ENCODE measurements at places on chromosomes 4 and X.

DNA sequence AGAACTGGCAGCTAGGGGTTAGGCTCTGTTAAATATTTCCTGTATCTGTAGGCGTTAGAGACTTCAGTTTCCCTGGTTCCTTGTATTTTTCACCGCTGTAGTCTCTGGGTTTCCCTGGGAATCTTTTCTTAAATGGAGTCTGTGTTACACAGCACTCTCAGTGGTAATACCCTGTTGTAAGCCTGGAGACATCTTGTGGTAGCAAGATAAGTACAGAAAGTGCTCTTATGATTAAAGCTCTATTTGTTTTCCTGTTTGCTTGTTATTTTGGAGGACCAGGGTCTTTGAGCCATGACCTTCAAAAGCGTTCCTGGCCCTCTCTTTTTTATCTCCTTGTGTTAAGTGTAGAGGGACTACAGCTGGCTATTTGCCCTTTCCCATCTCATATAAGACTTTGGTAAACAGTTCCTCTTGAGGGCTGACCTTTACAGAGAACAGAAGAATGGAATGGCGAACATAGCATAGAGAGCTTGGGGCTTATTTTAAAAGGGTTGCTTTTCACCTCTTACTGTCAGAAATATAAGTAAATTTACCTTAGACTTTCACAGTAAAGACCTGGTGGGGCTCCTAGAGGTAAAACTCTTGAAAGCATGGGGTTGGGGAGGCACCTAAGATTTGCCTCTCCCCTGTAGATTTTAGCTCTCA, 782.5 kb downstream of the FAT4 start:
- H3K36me3 ChIP-seq, result no peaks in the 10 kb centered on the region
- no peaks in the 10 kb centered on the region for H3K4me1 ChIP-seq
- no peak overlapping the region for H3K4me3 ChIP-seq
- H3K27me3 ChIP-seq, result no peaks in the 10 kb centered on the region

- H3K4me1 ChIP-seq, result no peaks in the 10 kb centered on the region
- no peaks in the 10 kb centered on the region for H3K36me3 ChIP-seq
- H3K4me3 ChIP-seq, result no peak overlapping the region
- H3K27ac ChIP-seq, result no peak overlapping the region
- no peak for DNase-seq
- no peaks in the 10 kb centered on the region for H3K27me3 ChIP-seq
Observed at GRCh38 chr4:76060506-76060905, 14.0 kb upstream of the ART3 start.

DNA sequence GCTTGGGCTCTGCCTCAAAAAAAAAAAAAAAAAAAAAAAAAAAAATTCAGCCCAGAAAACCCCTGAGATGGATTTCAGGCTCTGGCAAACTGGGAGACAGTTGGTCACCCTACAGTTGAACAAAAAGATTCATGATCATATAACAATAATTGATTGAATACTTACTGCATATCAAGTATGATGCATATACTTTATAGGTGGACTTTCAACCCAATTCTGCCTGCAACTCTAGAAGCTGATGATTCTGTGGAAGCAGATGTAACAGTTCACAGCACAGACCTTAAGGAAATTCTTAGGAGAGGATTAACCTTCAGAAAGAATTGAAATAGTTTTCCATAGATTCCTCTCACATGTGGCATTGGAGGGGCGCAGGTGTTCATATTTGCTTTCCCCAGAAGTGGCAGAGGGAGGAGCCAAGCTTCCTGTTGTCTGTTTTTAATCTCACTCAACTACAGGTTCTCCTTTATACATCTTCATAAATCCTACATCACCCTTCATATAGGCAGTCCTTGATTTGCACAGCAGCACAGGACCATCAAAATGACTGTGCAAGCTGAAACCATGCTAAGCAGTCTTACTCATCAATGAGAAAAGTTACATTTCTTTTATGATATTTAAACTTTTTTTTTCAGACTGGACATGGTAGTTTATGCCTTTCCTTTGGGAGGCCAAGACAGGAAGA, 149.4 kb upstream of the KLF3 start:
- H3K36me3 ChIP-seq, result no peaks in the 10 kb centered on the region
- H3K27ac ChIP-seq, result no peak overlapping the region
- no peaks in the 10 kb centered on the region for H3K27me3 ChIP-seq
- H3K4me3 ChIP-seq, result no peak overlapping the region
- DNase-seq, result no peak

GRCh38 chr4:169150806-169151205, 120.0 kb downstream of the SH3RF1 start:
- no peak overlapping the region for H3K4me3 ChIP-seq
- peaks cover 12% of the 10 kb centered on the region for H3K36me3 ChIP-seq
- peaks cover 21% of the 10 kb centered on the region for H3K4me1 ChIP-seq

- no peaks in the 10 kb centered on the region for H3K27me3 ChIP-seq
- H3K36me3 ChIP-seq, result no peaks in the 10 kb centered on the region
- no peak overlapping the region for H3K4me3 ChIP-seq
- DNase-seq, result no peak
Observed at GRCh38 chr4:151418856-151419255, 9.9 kb downstream of the FHIP1A start.

GRCh38 chr4:54229631-54230483, 764 bp downstream of the PDGFRA start:
- H3K27ac ChIP-seq, result peak overlapping the region; percentile 88
- no peaks in the 10 kb centered on the region for H3K36me3 ChIP-seq
- H3K4me3 ChIP-seq, result peak overlapping the region; percentile 60
- peaks cover 46% of the 10 kb centered on the region for H3K4me1 ChIP-seq

GRCh38 chrX:405149-405548, 18.4 kb upstream of the PPP2R3B start:
- H3K27ac ChIP-seq, result no peak overlapping the region
- H3K4me3 ChIP-seq, result no peak overlapping the region
- no peak for DNase-seq
- H3K36me3 ChIP-seq, result no peaks in the 10 kb centered on the region
- no peaks in the 10 kb centered on the region for H3K4me1 ChIP-seq

DNA sequence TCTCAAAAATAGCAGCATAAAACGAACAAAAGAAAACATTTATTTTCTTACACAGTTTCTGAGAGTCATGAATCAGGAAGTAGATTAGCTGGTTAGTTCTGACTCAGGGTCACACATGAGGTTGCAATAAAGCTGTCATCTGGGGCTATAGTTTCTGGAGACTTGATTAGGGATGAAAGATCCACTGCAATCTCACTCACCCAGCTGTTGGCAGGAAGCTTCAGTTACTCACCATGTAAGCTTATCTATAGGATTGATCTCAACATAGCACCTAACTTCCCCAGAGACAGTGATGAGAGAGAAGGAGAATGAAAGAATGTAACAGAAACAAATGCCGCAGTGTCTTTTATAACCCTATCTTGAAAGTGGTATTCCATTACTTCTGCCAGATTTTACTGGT, 435.5 kb downstream of the GABRG1 start:
- H3K27me3 ChIP-seq, result no peaks in the 10 kb centered on the region
- H3K36me3 ChIP-seq, result no peaks in the 10 kb centered on the region
- H3K4me1 ChIP-seq, result no peaks in the 10 kb centered on the region
- no peak overlapping the region for H3K27ac ChIP-seq

DNA sequence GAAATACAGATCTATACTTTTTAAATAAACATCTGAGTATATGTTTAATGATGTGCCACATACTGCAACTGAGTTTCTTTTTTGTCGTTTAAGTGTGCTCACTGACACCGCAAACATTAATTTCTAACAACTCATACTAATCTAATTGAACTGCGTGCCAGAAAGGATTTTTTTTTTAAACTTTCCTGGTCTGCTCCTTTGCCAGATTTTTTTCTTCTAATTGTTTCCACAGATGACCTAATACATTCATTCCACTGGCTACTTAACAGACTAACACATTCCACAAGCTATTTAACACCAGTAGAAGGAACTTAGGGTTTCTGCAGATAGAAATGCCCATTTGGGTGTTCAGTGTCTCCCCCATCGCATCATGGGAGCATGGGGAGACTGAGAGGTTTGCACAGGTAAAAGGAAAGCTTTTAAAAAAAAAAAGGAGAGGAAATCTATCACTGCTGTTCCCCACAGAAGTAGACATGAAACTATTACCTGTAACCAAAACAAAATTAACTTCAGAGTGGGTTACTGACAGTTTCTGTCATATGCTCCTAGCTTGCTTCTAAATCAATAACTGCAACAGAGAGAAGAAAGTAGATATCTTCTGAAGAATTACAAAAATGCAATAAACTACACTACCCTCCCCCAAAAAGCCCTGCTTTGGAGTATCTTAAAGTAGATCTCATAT, 31.6 kb downstream of the SH3KBP1 start:
- H3K27ac ChIP-seq, result no peak overlapping the region
- no peaks in the 10 kb centered on the region for H3K27me3 ChIP-seq
- no peaks in the 10 kb centered on the region for H3K36me3 ChIP-seq
- H3K4me3 ChIP-seq, result no peak overlapping the region

GRCh38 chrX:43679778-43680177, 23.7 kb downstream of the MAOA start:
- peaks cover 16% of the 10 kb centered on the region for H3K4me1 ChIP-seq
- DNase-seq, result no peak
- H3K36me3 ChIP-seq, result peaks cover 16% of the 10 kb centered on the region

DNA sequence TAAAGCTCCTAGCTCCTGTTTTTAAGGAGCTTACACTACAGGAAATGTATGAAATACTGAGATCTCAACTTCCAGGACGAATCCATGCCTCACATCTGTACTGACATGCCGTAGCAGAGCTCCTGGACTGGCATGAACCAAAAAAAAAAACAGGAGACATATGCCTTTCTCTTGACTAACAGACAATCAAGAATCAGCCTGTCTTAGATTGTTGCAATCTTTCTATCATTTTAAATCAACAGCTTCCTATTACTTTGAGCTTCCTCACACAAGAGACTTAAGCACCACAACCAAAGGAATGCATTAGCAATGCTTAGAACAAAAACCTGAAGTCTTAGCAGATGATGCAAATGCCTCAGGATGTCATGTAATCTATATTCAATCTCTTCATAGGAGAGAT, 34.7 kb upstream of the AREG start:
- no peaks in the 10 kb centered on the region for H3K27me3 ChIP-seq
- DNase-seq, result no peak
- H3K27ac ChIP-seq, result peak overlapping the region; percentile 23
- H3K4me1 ChIP-seq, result peaks cover 38% of the 10 kb centered on the region

GRCh38 chr4:128268970-128269369, 18.6 kb downstream of the PGRMC2 start:
- H3K4me3 ChIP-seq, result no peak overlapping the region
- H3K4me1 ChIP-seq, result no peaks in the 10 kb centered on the region
- peaks cover 9% of the 10 kb centered on the region for H3K36me3 ChIP-seq
- H3K27me3 ChIP-seq, result no peaks in the 10 kb centered on the region
- DNase-seq, result no peak

DNA sequence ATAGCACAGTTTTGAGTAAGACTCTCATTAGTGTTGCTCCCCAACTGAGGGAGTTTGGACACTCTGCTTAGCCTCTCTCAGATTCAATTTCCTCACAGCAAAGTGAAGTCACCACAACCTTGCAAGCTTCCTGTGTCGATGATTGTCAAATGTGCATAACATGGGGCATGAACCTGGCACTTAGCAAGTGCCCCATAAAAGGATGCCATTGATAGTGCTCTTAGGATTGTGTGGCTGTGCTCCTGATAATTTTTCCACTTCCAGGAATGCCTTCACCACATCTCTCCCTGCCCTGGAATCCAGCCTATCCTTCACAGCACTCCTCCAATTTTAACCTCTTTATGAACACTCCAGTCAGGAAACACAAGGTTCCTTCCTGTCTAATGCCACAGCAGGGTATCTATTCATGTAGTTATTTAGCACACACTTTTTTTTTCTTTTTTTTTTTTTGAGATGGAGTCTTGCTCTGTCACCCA, 309.4 kb downstream of the PPP3CA start:
- no peaks in the 10 kb centered on the region for H3K4me1 ChIP-seq
- no peak overlapping the region for H3K27ac ChIP-seq
- no peaks in the 10 kb centered on the region for H3K27me3 ChIP-seq
- no peak overlapping the region for H3K4me3 ChIP-seq
- DNase-seq, result no peak

DNA sequence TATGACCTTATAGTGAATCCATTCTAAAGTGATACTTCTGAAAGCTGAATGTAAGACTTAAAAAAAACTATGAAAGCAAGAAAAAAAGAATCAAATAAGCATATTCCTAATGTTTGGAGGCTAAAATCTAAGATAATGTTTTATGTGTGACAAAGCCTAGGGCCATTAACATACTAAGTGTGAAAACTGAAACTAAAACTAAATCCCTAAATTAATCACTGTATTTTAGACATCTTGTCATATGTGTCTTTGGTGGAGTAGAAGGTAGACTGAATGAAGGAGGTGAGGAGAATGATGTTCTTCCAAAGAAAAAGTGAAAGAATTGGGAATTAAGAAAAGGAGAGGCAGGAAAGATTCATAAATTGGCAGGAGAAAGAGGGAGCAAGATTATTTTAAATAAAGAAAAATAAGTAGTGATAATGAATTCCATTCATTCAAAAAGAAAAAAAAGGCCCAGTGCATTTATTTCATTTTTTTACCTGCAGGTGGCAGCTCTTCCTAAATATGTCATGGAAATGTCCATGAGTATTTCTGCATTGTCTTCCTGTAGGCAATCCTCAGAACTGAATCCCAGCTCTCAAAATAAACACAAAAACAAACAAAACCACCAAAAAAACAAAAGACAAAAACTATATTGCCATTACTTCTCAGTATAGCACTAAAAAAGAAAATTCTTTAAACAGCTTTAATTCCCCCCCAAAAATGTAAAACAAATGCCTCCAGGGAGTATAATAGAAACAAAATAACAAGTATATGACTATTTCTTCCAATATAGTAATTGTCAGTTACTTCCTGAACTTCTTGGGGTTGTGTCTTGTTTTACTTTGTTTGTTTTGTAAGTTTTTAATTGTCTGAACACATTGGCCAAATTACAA, 17.0 kb upstream of the AP1AR start:
- H3K36me3 ChIP-seq, result no peaks in the 10 kb centered on the region
- H3K27me3 ChIP-seq, result no peaks in the 10 kb centered on the region
- no peak overlapping the region for H3K27ac ChIP-seq

GRCh38 chrX:139691843-139692505, 16.0 kb downstream of the MCF2 start:
- no peaks in the 10 kb centered on the region for H3K27me3 ChIP-seq
- no peak for DNase-seq
- H3K36me3 ChIP-seq, result no peaks in the 10 kb centered on the region
- peak overlapping the region; percentile 5 for H3K4me3 ChIP-seq

DNA sequence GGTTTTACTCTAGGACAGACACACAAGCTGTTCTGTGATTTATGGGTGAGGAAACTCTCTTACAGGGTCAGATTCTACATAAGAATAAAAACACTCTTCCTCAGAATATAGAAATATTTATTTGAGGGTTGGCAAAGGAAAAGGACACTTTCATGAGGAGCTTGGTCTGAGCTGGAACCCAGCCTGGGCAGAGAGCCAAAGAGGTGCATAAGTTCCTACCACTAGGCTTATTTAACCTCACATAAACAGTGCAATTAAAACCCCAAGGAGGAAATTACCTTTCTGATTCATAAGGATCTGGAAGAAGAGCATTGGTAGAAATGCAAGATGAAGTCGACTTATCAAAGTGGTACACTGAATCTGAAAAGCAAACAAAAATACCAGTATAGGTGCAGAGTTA, 32.9 kb downstream of the SETD7 start:
- no peaks in the 10 kb centered on the region for H3K4me1 ChIP-seq
- H3K27me3 ChIP-seq, result no peaks in the 10 kb centered on the region
- no peak overlapping the region for H3K27ac ChIP-seq
- H3K4me3 ChIP-seq, result no peak overlapping the region

All from esophagus squamous epithelium (tissue), 5 donors.